SW480 (cell line): ENCODE measurements at places on chromosomes 16 and 17.
A peak's percentile ranks its signal among the peaks of the same experiment; 100 is the strongest.

- DNase-seq = peak; percentile 74
Observed at GRCh38 chr17:50866950-50867362, 802 bp upstream of the TOB1 start.

DNA sequence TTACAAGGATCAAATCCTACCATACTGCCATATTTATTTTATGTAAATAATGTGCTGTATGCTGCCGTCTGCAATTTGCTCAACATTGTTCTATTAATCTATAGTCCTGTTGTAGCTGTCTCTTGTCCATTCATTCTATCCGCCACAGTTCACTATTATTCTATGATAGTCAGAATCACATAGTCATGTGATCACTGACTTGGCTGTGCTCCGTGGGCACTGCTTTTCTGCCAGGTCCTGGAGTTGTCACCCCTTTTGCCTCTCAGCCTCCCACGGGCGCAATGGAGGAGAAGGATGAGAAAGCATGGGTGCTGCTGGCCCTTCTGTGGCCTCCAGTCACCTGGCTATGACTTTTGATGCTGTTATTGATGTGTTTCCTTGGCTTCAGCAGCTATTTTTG, 37.3 kb upstream of the ANKFY1 start:
- no peak for DNase-seq

GRCh38 chr17:82893779-82894178, 54.0 kb upstream of the ZNF750 start:
- DNase-seq = no peak

GRCh38 chr17:28043296-28043695, 819 bp downstream of the NLK start:
- no peak for DNase-seq

DNA sequence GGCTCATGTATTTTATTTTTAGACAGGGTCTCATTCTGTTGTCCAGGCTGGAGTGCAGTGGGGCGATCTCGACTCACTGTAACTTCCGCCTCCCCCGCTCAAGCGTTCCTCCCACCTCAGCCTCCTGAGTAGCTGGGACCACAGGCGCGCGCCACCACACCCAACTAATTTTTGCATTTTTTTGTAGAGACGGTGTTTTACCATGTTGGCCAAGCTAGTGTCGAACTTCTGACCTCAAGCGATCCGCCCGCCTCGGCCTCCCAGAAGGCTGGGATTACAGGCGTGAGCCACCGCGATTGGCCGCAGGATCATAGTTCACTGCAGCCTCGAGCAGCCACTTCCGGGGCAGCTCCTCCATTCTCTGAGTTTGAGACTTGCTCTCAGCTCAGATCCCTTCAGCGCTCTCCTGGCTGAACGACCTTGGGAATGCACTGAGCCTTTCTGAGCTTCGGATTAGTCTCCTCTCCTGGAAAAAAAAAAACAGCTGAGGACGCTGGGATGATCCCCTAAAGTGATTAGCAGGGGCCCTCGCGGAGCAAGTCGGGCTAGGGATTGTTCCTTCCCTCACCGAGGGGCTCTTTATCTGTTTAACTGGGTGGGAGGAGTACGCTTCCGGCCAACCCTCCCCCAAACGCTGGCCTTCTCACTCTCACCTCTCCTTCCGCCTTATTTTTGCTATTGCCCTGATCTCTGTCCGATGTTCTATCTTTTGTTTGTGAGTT, 1.1 kb upstream of the PKMYT1 start:
- no peak for DNase-seq

DNA sequence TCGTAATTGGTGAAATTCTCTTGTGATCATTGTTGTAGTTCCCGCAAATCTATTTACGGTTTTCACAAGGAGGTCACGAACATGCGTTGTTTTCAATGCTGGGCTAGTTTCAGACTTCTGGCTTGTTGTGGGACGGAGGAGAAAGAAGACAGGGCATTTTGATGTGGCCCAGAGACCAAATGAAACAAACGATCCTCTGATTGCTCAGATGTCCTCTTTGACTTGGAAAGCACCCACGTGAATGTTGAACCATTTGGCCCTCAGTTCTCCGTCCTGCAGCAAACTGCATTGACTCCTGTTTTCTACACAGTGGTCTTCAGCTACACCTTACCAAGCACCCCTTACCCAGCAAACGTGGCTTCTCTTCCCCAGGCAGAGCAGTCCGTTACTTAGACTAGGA, 391.0 kb downstream of the WWOX start:
- DNase-seq = no peak

DNA sequence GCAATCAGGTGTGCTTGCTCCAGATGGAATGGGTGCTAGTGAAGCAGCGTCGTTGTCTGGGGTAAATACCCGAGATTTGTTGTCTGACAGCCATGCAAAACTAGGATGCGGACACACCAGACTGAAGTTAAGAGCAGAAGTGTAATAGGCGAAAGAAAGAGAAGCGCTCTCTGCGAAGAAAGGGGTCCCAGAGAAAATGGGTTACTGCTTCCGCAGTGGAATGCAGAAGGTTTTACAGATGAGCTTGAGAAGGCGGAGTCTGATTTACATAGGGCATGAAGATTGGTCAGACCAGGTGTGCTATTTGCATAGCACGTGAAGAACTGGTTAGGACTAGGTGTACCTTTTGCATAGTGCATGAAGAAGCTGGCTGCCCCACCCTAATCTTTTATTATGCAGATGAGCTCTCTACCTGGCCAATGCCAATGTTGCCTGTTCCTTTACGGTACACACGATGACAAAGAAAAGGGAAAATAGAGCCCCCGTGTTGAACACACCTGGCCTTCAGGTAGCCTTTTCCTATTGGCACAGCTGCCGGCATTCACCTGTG, 32.0 kb upstream of the SNN start:
- DNase-seq = peak; percentile 92

GRCh38 chr16:83549316-83550182, 258.2 kb upstream of the HSBP1 start:
- no peak for DNase-seq

GRCh38 chr16:85173981-85174751, 61.9 kb upstream of the CIBAR2 start:
- peak; percentile 35 for DNase-seq

GRCh38 chr16:86507173-86508027, 2.9 kb upstream of the FOXF1 start:
- no peak for DNase-seq

DNA sequence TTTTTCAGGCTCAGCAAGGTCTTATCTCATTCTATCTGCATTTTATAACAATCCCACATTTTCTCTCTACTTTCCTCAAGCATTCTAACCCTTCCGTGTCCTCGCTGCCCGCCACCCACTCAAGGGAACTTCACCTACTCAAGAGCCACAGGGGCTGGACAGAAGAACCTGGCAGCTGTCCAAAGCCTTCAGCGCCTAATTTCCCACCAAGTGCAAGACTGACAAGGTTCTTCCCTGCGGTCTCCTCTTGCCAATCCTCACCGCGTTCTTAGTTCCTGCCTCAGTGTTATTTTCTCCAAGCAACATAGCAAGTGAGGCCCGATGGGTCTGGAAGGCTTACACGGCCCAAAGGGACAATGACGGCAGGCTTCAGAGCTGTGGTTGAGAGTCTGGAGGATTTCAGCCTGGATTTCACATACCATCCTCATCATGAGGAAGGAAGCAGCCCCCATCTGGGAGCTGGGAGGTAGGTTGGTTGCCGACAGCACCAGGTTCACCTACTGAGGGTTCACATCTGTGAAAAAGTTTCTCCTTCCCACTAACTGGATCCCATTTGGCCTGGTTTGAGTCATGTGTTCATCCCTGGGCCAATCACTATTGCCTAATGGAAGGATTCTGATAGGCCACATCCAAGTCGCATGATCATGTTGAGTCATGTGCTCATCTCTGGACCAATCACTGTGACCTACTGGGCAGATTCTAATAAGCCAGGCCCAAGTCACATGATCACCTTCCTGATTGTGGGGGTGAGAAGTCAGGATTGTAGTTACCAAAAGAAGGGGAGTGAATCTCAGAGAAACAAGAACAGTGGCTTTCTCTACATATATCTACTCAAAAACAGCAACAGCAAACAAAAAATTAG, 108.2 kb downstream of the N4BP1 start:
- no peak for DNase-seq

DNA sequence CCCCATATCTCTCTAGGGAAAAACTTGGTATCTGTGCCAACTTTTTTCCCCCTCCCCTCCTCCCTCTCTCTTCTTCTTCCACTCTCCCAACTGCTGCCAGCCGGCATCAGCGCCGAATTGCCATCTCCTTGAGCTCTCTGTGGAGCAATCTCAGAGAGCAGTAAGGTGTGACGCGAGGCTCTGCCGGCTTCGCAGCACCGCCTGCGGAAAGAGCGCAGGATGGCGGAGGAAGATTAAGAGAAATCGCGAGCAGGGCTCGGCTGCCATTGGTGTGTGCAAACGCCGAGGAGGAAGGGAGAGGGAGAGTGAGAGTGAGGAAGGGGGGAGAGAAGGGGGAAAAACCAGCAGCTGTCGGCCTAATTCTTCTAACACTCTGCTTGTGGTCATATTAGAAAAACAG, 44.2 kb downstream of the NEUROD2 start:
- no peak for DNase-seq

GRCh38 chr17:50051606-50052005, 4.3 kb upstream of the ITGA3 start:
- no peak for DNase-seq

DNA sequence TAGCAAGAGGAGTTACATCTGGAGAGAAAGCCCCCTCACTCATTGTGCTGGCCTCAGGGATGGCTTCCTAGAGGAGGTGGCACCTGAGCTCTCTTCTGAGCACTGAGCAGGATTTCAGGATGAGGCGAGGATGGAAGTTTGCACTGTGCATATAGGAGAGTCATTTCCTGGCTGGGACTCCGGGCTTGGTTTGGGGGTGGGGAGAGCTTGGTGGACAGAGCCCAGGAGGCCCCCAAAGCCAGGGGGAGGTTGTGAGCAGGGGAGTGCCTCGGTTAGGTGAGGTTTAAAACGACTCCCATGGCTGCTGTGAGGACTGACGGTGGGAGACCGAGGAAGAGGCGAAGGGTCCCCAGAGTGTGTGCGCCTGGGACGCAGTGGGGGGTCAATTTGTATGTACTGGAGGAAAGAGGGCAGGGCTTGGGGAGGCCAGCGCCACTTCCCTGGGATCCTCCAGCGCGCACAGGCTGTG, 1.2 kb downstream of the CAMKK1 start:
- DNase-seq = no peak

DNA sequence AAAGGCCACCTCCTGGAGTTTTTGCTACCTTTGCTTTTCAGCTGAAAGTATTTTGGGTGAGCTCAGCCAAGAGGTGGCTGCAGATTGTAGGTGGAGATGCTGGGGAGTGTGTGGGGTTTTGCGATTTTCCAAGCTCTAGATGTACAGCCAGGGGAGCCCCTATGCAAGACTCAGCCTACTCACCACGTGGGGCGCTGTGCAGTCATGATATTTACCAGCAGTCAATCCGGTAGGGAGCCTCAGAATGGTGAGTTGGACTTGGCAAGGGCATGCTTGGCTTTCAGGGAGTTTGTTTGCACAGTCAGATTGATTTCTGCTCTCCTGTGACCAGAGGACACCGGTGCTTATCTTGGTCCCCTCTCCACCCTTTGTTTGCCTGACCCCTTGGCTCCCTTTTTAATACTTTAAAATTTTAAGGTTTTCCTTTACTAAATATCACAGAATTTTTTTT, 175.3 kb downstream of the UTP18 start:
- DNase-seq = peak; percentile 34

DNA sequence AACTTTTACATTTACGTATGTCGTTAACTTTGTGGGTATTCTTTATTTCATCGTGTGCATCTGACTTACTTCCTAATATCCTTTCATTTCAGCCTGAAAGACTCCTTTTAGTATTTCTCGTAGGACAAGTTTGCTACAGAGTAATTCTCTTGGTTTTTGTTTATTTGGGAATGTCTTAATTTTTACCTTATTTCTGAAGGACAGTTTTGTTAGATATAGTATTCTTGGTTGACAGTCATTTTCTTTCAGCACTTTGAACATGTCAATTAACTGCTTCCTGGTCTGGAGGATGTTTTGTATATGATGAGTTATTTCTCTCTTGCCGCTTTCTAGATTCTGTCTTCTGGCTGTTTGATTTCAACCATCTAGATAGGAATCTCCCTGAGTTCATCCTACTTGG, 109.2 kb upstream of the NACA2 start:
- no peak for DNase-seq
